ENCODE measurements at places on chromosomes 12 and 14. TPM values are rescaled to one million over a fixed set of nuclear protein-coding genes. Genes with fewer than 3 reads are reported as not detected.

GRCh38 chr12:54596526-54596946, 8.1 kb upstream of the PPP1R1A start:
- DNase-seq, result peak; percentile 45

DNA sequence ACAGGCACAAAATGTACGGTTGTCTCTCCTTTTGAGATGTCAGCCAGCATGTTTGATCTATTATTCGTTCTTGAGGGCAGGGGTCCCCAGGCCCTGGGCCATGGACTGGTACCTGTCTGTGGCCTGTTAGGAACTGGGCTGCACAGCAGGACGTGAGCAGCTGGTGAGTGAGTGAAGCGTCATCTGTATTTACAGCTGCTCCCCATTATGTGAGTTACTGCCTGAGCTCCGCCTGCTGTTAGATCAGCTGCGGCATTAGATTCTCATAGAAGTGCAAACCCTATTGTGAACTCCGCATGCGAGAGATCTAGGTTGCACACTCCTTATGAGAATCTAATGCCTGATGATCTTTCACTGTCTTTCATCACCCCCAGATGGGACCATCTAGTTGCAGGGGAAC, 41.4 kb upstream of the SCN8A start:
- DNase-seq, result no peak

DNA sequence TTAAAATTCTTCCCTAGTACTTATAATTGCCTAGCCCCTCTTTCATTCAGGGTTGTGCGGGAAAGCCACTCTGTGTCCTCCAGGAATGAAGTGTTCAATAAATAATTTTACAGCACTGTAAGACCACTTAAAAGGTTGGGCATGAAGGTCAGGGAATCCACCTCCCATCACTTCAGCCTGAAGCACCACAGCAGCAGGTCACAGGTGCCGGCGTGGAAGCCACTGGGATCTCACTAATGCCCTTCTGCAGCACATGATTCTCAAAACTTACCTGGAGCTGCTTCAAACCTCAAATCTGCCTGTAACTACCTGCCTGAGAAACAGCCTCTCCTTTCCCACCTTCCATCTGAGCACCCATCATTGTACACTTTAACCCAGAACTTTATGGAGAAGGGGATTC, 159.5 kb downstream of the ANO4 start:
- DNase-seq, result no peak

The DEPDC4 gene
- total RNA-seq, result 1.6 TPM

The KRT73 gene
- total RNA-seq, result not detected

The SP1 gene
- 127 TPM for total RNA-seq

- DNase-seq, result no peak
These were observed 63.9 kb downstream of the FZD10 start for GRCh38 chr12:130226126-130226525.

GRCh38 chr14:24834956-24835355, 201.0 kb upstream of the GZMB start:
- DNase-seq, result no peak

- DNase-seq, result peak; percentile 14
These were observed 9.4 kb downstream of the PLD4 start for GRCh38 chr14:104933746-104934733.

The SDSL gene
- not detected for total RNA-seq

DNA sequence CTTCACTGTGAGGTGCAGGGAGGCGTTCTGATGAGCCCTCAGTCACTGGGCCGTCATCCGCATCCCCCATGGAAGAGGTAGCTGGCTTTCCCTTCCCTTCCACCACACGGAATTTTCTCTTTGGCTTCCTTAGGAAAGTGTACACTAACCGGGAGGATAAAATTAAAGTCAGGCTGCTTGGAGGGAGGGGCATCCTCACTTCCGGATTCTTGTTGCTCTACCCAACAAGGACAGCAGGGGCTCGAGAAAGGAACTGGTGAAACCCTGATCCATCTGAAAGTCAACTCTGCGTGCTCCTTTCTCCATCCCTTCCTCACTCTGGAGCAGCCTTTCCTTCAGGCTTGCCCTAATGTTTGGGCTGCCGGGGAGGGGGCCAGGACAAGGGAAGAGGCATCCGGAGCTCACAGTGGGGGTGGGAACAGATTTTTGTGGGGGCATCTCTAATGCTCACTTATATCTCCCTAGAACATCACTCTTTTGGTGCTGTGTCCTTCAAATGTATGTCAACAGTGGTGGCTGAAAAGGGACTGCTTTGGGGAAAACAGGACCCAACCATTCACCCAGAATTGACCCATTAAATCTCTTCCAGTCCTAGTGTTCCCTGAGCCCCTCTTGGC, 101.4 kb upstream of the FKBP4 start:
- DNase-seq, result no peak

DNA sequence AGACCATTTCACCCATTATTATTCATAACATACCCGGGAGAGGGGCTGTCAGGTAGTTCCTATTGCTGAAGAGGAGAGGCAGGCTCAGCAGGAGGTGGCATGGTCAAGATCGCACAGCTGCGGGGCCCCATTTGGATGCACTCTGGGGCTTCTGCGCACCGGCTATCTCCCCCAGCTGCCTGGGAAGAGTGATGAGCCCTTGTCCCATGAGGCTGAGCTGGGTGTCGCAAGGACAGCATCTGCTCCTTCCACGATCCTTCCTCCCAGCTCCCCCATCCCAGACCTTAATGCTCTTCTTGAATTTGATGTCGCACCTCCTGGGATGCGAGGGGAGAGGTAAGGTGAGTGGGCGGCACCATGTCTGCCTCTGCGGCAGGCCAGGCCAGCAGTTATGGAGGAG, 62.6 kb downstream of the SLC24A4 start:
- no peak for DNase-seq

DNA sequence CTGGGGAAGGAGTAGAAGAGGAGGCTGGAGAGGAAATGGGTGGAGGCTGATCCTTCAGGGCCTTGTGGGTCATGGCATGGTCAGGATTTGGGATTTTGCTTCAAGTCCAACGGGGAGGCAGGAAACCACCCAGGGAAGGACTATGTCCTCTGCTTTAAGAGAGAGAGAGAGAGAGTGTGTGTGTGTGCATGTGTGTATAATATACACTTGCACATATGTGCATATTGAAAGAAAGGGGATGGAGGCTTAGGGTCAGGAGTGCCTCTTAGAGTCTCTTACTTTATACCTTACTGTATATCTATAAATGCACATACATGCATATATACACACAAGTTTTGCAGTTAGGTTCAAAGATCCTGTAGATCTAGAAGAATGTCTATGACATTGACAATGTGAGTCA, 94.8 kb downstream of the RGS6 start:
- DNase-seq, result no peak

The MRPL51 gene
- 22.3 TPM for total RNA-seq

The KIF26A gene
- total RNA-seq, result 9.2 TPM
